D721Med (cell line): ENCODE measurements at places on chromosomes 5 and 9.

DNA sequence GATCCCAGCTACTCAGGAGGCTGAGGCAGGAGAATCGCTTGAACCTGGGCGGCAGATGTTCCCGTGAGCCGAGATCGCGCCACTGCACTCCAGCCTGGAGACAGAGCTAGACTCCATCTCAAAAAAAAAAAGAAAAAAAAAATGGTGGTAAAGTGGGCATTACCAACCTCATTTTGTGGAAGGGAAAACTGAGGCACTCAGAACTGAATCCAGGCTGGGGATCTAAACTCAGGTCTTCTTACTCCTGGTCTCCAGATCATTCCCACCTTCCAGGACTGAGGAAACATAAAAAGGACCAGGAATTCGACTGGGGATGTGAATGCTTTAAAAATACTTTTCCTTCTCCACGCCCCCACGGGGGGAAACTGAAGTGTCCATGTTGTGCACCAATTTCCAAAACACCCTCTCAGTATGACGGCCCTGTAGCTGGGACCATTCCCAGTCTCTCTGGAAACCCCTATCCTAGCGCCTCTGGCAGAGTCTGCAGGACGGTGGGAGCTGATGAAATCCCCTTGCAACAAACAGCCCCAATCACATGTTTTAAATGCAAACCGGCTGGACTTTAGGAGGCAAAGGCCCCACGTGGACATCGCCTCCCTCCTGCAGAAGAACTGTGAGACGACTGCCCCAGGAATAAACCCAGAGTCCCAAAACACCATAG, 8.9 kb upstream of the AKNA start:
- no peak for DNase-seq

DNA sequence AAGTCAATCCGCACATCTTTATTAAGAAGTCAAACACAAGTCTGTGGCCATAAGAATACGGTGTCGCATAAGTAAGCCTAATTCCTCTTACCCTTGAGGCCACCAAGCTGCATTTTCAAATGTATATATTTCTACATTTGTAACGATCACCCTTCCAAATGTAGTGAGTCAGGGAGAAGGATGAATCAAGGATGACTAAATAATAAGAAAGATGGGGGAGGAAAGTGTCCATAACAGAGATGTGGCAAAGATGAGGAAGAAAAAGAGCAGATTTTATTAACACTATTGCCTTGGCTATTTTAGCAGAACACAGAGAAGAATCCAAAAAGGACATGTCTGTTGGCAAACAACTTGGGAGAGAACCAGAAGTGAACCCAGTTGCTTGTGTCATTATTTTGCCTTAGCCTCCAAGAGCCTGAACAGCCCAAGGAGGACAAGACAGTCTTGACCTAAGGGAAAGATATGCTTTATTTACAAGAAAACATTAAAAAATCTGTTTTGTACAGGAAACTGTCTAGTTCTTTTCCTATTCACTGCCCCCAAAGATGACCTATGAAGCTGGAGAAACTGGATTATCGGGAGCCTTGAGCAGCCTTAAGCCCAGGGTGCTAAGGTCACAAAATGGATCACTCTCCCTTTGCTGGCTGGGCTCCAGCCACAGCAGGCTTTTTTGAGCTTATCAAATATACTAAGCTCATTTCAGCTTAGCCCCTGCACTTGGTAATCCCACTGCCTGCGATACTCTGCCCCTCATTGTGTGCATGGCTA, 101.5 kb downstream of the PLCXD3 start:
- DNase-seq, result no peak

GRCh38 chr5:95392593-95393182, 1.5 kb downstream of the FAM81B start:
- no peak for DNase-seq

DNA sequence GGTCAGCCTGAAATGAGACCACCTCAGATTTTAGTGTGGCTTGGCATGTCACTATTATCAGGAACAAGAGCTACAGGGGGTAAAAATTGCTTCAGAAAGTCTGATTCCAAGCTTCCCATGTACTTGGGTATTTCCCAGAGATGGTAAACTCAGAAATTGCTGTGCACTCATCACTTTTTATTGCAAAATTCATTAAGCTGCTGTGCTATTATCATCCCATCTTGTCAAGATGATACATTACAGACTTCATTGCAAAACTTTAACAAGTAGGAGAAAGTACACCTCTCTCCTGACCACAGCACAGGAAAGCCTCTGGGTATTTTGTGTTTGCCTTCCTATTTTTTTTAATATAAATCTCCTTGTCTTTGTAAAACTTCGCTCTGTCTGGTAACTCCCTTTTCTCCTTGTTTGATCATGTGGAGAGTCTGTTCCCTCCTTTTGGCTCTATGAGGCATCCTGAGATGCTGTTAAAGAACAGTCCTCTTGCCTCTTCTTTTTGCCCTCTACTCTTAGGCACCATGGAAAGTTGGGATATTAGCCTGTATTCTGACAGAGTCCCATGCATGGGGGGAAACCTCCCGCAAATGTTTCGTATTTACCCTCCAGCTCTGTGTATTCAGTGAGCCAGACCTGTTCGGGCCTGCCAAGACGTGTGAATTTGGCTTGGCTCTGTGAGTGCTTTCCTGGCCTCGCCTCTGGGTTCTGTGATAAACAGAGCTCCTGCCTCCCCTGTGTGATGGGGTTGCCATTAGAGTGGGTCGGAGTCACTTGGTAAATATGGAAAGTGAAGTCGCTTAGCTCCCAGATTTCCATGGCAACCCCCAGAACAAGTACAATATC, 260.7 kb downstream of the NR3C1 start:
- no peak for DNase-seq

- DNase-seq, result no peak
Observed at GRCh38 chr5:138947780-138948179, 72.6 kb upstream of the LRRTM2 start.

DNA sequence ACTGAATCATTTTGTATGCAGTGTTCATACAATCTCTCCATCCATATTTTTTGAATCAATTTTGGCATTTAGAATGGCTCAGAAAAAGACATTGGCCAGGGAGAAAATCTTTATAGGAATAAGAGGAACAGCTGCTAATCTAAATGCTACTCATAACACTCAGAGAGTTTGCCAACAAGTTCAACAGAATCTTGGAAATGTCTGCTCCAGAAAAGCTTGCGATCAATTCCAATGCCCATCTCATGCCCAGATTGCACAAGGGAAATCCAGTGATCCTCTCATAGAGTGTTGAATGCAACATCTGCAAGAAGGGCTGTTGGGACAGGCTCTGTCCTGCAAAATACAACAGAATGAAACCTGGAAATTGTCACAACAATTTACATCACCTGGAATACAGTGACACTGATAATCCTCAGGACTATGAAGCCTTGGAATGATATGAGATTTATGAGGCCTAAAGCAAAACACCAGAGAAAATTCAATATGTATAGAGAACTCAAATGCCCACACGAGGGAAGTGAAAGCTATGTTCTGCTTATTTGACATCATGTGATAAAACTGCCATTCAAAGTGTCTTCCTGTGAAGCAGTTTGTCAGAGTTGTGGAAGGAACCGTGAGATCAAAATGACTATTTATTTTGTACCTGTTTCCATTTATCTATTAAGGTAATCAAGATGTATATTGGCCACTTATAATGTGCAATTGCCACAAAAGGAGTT, 190.1 kb downstream of the PARP8 start:
- no peak for DNase-seq

DNA sequence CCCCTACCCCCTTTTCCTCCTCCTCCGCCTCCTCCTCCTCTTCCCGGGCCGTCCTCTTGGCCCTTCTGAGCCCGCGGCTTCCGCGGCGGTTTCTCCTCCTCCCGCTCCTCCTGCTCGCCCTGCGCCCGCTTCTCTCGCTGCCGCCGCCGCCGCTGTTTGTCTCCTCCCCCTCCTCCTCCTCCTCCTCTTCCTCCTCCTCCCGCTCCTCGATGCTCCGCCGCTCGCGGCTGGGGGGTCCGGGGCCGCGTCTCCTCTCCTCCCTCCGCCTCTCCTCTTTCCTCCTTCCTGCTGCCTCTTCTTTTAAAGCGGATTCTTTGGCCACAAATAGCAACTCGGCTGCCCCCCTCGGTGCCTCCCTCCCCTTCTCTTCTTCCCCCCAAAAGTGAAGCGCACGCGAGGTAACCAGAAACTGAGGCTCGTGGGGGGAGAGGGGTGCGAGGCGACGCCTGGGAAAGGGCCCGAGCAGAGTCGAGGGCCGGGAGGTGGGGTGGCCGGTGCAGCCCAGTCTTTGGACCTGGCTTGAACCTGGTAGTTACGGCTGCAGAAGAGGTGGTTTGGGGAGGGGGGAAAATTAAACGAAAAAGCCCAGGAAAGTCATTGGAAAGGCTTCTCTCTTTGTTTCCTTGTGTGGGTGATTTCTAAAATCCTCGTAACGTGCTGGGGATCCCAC, 1058.5 kb upstream of the DMAC1 start:
- DNase-seq, result no peak

- DNase-seq, result no peak
Observed at GRCh38 chr5:146662229-146662628, 146.2 kb upstream of the GPR151 start.

DNA sequence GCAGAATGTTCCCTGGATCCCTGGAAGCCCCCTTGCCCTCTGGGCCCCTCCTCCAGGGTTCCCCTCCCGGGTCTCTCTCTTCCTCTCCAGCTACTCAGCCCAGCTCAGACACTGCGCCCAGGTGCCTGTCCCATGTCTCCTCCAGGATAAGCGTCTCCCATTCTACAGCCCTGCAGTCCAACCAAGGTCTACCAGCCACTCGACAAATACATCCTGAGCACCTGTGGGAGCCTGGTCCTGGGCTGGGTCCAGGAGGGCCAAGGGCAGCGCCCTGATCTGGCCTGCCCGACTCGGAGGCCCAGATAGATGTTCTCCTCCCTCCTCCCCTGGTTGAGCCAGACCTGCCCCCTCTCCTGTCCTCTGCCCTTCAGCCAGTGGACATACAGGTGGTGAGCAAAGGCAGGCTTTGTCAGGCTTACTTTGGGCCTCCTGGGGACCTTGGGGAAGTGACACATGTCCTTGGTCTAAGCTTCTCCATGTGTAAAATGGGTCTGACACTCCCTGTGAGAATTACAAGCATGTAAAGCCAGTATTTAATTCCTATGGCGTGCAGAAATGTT, 1.4 kb downstream of the FLT4 start:
- no peak for DNase-seq

- no peak for DNase-seq
Observed at GRCh38 chr9:76464706-76465105, 5.7 kb downstream of the GCNT1 start.

DNA sequence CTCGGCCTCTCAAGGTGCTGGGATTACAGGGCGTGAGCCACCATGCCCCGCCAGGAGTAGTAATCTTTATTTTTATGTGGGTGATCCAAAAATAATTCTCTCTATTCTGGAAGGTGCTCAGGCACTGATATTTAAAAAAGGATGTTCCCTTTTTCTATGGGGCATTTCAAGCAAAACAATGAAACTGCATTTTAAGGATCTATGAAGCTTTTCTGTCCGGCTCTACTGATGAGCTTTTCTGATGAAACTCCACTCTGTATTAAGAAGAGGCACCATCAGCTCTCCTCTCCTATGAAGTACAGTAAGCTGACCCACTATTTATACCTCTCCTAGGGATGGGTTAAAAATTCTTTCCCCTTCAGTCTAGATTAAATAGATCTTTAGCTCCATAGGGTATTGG, 7.4 kb downstream of the ADAM19 start:
- no peak for DNase-seq

- no peak for DNase-seq
Observed at GRCh38 chr9:136996361-136997292, at the start of gene CLIC3. Gene CLIC3 (minus strand): TSS chr9:136996568. CDS start chr9:136996543, 25 bp downstream.

DNA sequence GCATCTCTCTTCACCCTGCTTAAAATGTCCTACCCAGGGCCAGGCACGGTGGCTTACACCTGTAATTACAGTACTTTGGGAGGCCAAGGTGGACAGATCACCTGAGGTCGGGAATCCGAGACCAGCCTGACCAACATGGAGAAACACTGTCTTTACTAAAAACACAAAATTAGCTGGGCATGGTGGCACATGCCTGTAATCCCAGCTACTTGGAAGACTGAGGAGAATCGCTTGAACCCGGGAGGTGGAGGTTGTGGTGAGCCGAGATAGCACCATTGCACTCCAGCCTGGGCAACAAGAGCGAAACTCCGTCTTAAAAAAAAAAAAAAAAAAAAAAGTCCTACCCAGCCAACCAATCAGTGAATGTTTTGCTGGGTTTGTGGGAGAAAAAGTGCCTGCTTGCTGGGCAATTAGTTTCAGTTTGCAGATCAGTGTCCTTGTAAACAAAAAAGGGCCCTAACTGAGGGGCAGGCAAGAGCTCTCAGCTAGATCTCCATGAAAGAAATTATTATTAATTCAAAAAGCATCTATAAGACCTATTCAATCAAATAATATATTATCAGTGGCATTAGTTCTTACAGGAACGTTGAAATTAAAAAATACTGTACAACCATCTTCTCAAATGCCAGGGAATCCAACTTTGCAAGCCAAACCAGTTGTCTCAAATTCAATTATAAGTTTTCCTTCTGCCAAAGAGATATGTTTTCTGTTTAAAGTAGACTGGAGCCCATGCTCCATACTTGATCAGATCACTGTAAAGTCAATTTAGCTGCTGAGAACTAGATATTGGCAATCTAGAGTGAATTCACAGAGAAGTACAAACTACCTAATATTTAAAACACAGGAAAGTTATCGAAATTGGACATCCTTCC, 3.9 kb downstream of the MEGF9 start:
- DNase-seq, result no peak

DNA sequence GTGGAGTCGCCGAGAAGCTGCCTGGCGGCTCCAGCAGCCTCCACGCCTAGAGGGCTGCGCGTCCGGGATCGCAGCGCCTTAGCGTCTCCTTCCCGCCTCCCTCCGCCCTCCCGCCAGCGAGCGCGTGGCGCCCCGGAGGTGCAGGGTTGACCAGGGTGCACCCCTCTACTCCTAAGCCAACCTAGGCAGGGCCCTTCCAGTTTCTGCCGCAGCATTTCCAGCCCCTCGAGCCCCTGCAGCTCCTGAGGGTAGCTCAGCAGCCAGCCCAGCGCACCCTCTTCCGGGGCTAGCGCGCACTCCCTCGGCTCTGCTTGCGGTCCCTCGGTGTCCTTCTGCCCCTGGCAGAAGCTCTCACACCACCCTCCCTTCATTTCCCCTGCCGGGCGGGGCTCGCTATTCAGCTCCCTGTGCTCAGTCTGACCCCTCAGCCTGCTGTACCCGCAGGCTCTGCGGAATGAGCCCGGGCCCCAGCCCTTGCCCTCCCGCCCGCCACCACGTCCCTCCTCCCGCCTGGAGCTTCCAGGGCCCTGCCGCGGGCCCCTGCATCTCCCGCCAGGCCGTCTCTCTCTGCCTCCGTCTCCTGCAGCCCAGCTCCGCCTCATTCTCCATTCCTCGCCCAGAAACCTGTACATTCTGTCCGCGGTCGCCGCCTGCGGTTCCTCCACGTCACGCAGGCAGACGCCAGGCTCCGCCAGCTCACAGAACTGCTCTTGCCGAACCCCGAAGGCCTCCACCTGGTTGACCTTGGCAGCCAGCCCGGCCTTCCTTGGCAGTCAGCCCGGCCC, 61.8 kb downstream of the SPATA31C2 start:
- DNase-seq, result peak; percentile 44

DNA sequence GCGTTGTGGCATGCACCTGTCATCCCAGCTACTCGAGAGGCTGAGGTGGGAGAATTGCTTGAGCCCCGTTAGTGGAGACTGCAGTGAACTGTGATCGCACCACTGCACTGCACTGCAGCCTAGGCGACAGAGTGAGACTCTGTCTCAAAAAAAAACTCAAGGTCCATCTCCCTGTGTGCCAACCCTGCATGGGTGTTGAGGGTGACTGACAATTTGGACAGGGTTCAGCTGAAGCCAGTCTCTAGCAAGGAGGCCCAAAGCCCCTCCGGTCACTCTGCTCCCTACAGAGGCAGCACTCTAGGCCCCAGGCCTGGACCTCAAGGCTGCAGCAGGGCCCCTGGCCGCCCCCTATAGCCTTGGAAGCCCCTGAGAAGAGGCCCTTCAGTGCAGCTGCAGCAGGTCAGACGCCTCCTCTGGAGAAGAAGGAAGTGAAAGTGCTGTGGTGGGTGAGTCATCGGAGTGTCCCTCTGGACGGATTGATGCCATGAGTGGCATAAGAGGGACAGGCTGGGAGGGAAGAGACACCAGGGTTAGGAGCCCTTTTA, 39.2 kb upstream of the NEK6 start:
- no peak for DNase-seq
